ENCODE measurements at places on chromosomes 5 and 9.

DNA sequence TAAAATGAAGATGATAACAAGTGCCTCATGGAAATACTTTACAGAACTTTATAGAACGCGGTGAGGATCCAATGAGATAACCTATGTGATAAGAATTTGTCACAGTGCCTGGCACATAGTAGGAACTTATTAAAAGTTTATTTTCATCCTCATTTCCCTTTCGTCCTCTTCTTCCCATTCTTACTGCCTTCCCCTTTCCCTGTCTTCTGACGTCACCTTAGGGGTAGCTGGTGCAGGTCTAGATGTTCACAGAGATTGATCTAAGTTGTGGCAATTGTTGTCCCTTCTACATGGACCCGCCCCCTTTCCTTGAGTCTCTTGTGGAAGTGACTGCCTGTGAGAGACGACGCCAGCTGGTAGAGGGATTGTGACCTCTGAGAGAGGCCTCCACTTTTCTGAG lies 46.5 kb upstream of the NTRK2 start:
- DNase-seq = no peak

- DNase-seq = no peak
These were observed 103.6 kb upstream of the SSBP2 start for GRCh38 chr5:81854485-81854884.

DNA sequence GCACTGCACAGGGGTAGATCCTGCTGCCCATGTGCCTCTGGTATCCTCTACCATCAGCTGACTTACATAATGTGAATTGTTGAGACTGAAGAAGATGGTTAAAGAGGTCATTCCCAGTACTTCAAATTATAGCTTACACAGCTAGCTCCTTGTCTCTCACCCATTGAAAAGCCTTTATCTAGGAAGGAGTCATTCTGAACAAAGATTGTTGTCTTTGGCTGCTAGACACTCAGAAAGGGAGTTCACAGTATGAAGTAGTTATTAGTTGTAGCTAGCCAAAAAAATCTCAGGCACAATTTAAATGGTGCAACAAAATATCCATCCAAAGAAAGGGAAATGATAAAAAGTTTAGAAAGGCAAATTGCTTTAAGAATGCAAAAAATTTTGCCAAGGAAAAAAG lies 102.0 kb upstream of the NREP start:
- DNase-seq = no peak

GRCh38 chr9:134937566-134938345 lies 20.0 kb upstream of the FCN1 start:
- DNase-seq = no peak

All from left ventricle myocardium superior (tissue), 1 donor.